ENCODE measurements at places on chromosomes 2 and 18. TPM values are rescaled to one million over a fixed set of nuclear protein-coding genes. Genes with fewer than 3 reads are reported as not detected.

DNA sequence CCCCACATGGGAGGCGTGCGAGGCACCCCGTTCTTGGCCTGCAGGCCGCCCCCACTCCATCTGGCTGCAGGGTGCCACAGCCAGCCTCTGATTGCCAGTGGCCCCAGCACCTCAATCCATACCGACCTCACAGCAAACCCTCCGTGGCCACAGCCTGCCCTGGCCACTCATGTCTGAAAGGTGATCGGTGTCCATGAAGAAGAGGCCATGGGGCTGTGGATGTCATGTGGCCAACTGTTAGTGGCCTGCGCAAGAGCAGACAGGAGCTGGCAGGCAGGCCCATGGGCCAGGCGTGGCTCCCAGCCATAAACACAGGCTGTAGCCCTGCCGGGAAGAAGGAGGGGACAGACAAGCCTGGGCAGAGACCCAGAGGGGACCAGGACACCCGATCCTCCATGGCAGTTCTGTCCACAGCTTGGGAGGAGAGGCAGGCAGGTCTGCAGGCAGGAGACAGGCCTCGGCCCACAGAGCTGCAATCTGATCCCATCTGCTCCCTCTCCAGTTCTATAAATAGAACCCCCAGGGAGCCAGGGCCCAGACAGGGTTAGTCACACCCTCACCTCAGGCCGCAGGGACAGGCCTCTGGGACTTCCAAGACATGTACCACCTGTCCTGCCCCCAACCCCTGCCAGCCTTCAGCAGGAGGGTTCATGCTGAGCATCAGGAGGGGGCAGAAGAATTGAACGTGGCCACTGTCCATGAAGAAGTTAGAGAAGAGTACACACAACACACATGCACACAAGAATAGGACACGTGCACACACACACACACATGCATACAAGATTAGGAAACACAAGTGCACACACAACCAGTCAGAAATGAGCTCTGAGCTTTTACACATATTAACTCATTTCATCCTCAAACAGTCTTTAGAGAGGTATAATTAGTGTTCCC lies 16.9 kb downstream of the STEAP3 start:
- H3K4me1 ChIP-seq = peaks cover 1% of the 10 kb centered on the region
- no peak overlapping the region for H3K4me3 ChIP-seq
- no peaks in the 10 kb centered on the region for H3K36me3 ChIP-seq
- no peak overlapping the region for H3K27ac ChIP-seq

GRCh38 chr2:236657801-236658200 lies 88.2 kb downstream of the ACKR3 start:
- DNase-seq = no peak
- H3K27ac ChIP-seq = no peak overlapping the region
- H3K27me3 ChIP-seq = peaks cover 24% of the 10 kb centered on the region

GRCh38 chr18:70522183-70522680 lies 233.4 kb downstream of the SOCS6 start:
- H3K27ac ChIP-seq = no peak overlapping the region
- no peak overlapping the region for H3K4me3 ChIP-seq
- H3K4me1 ChIP-seq = no peaks in the 10 kb centered on the region
- H3K36me3 ChIP-seq = no peaks in the 10 kb centered on the region
- H3K27me3 ChIP-seq = no peaks in the 10 kb centered on the region

- H3K4me3 ChIP-seq = no peak overlapping the region
- no peak for DNase-seq
- H3K4me1 ChIP-seq = peaks cover 25% of the 10 kb centered on the region
- no peak overlapping the region for H3K27ac ChIP-seq
- H3K36me3 ChIP-seq = no peaks in the 10 kb centered on the region
- peaks cover 14% of the 10 kb centered on the region for H3K27me3 ChIP-seq
Measured at GRCh38 chr2:128738446-128739110, 419.9 kb upstream of the HS6ST1 start.

MC5R gene
- not detected for total RNA-seq

DNA sequence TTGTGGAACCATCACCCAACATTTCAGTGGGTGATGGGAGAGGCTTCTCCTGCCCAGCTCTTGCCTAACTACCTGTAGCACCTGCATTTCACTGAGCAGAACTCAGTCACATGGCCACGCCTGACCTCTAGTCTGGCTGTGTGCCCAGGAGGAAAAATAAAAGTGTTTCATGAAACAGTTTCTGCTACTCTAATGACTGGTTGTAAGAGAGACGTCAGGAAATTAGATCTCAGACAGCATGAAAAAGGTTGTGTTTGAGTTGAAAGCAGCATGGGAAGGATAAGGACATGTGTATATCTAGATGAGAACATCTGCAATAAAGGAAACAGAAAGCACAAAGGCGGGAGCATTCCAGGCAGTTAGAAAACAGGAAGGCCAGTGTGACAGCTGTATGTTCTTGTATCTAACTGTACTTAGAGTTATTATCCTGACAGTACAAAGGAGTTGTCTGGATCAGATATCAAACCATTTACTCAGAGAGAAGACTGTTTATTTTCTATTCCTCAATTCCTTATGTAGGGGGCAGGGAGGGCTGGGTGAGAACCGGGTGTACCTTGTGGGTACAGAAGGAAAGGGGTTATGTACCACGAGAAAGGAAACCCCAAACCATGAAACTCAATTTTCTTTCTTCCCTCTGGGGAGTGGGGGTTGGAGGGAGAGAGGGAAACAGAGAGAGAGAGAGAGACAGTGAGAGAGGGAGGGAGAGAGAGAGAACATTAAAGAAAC lies 307.4 kb upstream of the VWC2L start:
- no peak overlapping the region for H3K27ac ChIP-seq

DNA sequence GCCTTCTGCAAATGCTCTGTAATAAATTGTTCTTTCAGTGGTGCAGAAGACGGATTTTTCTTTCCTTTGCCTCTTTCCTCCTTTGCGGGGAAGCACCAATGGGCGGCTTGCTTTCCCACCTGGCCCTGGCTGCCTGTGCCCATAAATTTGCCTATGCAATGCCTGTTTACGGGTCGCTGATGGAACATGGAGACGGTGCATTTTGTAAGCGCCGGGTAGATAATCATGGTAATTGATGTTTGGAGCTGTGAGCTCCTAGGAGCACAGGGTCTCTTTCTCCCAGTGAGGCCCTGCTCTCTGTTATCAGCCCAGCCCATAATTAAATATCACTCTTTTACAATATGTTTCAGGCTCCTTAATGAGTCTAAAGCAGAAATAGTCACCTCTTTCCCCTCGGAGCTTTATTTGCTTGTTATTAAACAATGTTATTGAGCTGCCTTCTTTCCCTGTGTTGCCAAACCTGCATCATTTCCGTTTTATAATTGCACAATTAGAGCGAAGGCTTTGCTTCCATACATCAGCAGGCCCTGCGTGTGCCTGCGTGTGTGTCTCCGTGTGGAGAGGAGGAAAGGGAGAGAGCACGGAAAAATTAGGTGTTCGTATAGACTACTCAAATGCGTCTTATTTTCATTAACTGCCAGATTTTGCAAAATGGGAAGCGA lies 437.4 kb upstream of the POU3F3 start:
- peaks cover 8% of the 10 kb centered on the region for H3K27me3 ChIP-seq
- no peaks in the 10 kb centered on the region for H3K36me3 ChIP-seq
- H3K4me1 ChIP-seq = no peaks in the 10 kb centered on the region
- no peak overlapping the region for H3K4me3 ChIP-seq
- H3K27ac ChIP-seq = no peak overlapping the region

DNA sequence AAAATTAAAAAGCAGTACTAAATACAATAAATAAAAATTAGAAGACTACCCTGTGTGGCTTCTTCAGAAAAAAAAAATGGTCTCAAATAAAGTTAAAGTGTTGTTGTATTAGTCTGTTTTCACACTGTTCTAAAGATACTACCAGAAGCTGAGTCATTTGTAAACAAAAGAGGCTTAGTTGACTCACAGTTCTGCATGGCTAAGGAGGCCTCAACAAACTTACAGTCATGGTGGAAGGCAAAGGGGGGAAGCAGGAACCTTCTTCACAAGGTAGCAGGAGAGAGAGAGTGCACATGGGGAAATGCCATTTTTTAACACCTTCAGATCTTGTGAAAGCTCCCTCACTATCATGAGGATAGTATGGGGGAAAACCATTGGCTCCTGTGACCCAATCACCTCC lies 612.8 kb downstream of the RNF144A start:
- H3K4me3 ChIP-seq = no peak overlapping the region
- H3K4me1 ChIP-seq = peaks cover 30% of the 10 kb centered on the region
- peaks cover 24% of the 10 kb centered on the region for H3K36me3 ChIP-seq
- DNase-seq = no peak

- H3K4me3 ChIP-seq = no peak overlapping the region
- DNase-seq = no peak
- H3K27me3 ChIP-seq = no peaks in the 10 kb centered on the region
Measured at GRCh38 chr2:133653056-133653455, 84.8 kb upstream of the NCKAP5 start.

GPR17 gene
- total RNA-seq = not detected

DNA sequence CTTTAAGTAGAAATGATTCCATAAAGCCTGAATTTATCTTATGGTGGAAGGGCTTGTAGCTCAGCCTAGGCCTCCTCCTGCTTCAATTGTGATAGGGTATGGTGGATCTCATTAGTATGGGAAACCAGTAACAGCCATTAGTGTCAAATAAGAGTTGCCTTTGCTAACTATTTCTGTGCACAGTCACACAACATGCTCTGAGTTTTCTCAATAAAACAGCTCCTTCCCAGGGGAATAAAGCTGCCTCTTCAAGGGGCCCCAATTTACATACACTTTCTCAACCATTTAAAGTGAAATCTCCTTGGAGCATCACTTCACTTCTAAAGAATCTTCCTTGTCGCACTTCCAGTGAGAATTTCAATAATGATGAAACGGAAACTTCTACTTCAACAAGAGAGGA lies 53.4 kb downstream of the KLF7 start:
- H3K4me1 ChIP-seq = peaks cover 29% of the 10 kb centered on the region
- H3K4me3 ChIP-seq = no peak overlapping the region
- H3K27ac ChIP-seq = no peak overlapping the region
- DNase-seq = no peak
- no peaks in the 10 kb centered on the region for H3K27me3 ChIP-seq
- peaks cover 45% of the 10 kb centered on the region for H3K36me3 ChIP-seq

- no peak for DNase-seq
- H3K27ac ChIP-seq = no peak overlapping the region
- peaks cover 41% of the 10 kb centered on the region for H3K4me1 ChIP-seq
- no peaks in the 10 kb centered on the region for H3K36me3 ChIP-seq
- H3K27me3 ChIP-seq = peaks cover 22% of the 10 kb centered on the region
Measured at GRCh38 chr2:170368370-170368769, 190.4 kb downstream of the MYO3B start.

DNA sequence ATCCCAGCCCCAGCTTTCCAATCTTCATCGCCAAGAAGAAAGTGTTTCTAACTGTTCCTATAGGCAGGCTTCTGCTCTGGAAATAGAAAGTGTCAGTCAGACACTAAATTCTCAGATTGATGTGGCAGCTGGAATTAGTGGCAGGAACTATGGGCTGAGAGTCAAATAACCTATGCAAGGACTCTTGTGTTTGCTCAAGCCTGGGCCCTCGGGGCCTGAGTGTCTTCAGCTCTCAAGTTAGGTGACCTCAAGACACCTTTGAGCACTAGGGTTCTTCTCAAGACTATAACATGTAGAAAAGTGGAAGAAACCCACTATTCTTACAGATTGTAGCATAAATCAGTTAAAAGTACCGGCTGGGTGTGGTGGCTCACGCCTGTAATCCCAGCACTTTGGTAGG lies 694.5 kb downstream of the RNF144A start:
- H3K4me1 ChIP-seq = peaks cover 32% of the 10 kb centered on the region
- no peaks in the 10 kb centered on the region for H3K27me3 ChIP-seq
- no peaks in the 10 kb centered on the region for H3K36me3 ChIP-seq
- no peak for DNase-seq

- H3K27me3 ChIP-seq = no peaks in the 10 kb centered on the region
- H3K36me3 ChIP-seq = no peaks in the 10 kb centered on the region
- H3K27ac ChIP-seq = no peak overlapping the region
- no peaks in the 10 kb centered on the region for H3K4me1 ChIP-seq
Measured at GRCh38 chr2:150591496-150592285, 104.2 kb upstream of the RND3 start.

GRCh38 chr18:70405052-70405451 lies 116.2 kb downstream of the SOCS6 start:
- H3K36me3 ChIP-seq = no peaks in the 10 kb centered on the region
- no peak for DNase-seq
- H3K4me1 ChIP-seq = no peaks in the 10 kb centered on the region

DNA sequence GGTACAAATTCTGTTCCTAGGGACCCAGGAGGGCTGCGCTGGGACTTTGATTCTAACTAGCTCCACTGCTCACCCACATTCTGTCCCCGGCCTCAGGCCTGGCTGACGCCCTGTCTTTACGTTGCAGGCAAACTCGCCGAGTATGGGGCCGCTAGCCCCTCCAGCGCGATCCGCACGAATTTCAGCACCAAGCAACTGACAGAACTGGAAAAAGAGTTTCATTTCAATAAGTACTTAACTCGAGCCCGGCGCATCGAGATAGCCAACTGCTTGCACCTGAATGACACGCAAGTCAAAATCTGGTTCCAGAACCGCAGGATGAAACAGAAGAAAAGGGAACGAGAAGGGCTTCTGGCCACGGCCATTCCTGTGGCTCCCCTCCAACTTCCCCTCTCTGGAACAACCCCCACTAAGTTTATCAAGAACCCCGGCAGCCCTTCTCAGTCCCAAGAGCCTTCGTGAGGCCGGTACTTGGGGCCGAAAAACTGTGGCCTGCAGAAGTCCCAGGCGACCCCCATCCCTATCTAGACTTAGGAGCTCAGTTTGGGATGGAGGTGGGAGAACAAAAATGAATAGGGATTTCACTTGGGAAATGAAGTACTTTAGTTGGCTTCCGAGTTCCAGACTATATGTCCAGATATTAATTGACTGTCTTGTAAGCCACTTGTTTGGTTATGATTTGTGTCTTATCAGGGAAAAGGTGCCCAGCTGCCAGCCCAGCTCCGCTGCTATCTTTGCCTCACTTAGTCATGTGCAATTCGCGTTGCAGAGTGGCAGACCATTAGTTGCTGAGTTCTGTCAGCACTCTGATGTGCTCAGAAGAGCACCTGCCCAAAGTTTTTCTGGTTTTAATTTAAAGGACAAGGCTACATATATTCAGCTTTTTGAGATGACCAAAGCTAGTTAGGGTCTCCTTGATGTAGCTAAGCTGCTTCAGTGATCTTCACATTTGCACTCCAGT lies 1.5 kb downstream of the HOXD1 start:
- no peak overlapping the region for H3K27ac ChIP-seq
- peak overlapping the region; percentile 40 for H3K4me3 ChIP-seq
- H3K36me3 ChIP-seq = peaks cover 4% of the 10 kb centered on the region
- DNase-seq = no peak
- peaks cover 80% of the 10 kb centered on the region for H3K27me3 ChIP-seq

DNA sequence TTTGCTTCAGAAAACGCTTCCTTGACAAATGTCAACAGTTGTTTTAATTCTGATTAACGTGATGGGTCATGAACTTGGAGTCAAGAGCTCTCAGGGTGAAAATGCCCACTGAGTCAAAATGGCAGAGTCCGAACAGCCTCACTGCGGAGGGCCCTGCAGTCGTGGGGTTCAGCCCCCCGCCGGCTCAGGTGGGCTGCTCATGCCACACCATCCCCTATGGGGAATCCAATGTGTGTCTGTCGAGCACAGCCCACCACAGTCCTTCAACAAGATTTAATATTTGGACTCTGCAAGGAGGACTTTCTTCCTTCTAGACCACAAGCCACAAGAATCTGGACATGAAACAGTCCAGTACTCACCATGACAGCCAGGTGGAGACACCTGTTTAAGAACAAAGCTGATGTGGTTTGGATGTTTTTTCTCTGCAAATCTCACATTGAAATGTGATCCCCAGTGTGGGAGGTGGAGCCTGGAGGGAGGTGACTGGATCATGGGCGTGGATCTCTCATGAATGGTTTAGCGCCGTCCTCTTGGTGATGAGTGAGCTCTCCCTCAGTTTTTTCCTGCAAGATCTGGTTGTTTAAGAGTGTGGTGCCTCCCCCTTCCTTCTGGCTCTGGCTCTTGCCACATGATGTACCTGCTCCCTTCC lies 201.0 kb downstream of the NDUFA10 start:
- no peaks in the 10 kb centered on the region for H3K36me3 ChIP-seq
- no peak overlapping the region for H3K4me3 ChIP-seq
- H3K27me3 ChIP-seq = peaks cover 5% of the 10 kb centered on the region
- H3K4me1 ChIP-seq = no peaks in the 10 kb centered on the region

GPR75 gene
- total RNA-seq = 2.6 TPM

All from activated CD4-positive, alpha-beta T cell treated with anti-CD3 and anti-CD28 coated beads, Interleukin-2, amount 10 ng/mL, durations not matched to agents 7 days and 5 days (primary cell).